ENCODE measurements at places on chromosomes 5 and 9.

DNA sequence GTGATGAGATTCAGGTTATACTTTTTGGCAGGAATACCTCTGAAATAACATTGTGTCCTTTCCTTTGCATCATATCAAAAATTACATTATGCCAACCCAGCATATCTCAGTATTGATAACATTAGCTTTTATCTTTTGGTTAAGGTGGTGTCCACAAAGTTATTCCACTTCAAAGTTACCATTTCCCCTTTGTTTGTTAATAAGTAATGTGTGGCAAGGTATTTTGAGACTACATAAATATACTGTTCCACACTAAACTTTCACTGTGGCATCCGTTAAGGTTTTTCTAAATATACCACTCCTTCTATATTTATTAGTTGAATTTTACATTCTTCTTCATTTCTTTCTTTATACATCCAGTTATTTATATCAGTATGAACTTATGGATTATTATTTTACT, 14.1 kb upstream of the ARHGEF37 start:
- DNase-seq: no peak
- no peaks in the 10 kb centered on the region for H3K36me3 ChIP-seq
- H3K27me3 ChIP-seq: no peaks in the 10 kb centered on the region
- peaks cover 14% of the 10 kb centered on the region for H3K4me1 ChIP-seq

DNA sequence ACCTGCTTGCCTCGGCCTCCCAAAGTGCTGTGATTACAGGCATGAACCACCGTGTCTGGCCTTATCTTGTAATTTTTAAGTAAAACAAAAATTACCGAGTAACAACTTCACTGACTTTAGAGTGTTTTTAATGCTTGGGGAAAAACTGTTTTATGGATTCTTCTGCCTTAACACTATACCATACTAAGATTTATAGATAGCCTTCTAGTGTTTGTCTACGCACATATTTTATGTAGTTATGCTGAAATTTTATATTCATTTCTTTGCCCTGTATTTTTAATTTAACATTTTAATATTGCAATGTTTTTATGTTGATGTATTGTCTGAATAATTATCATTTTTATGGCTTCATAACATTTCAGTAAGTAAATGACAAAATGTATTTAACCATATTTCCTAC, 96.4 kb upstream of the FTMT start:
- H3K4me3 ChIP-seq: no peak overlapping the region
- no peaks in the 10 kb centered on the region for H3K36me3 ChIP-seq
- no peaks in the 10 kb centered on the region for H3K27me3 ChIP-seq

DNA sequence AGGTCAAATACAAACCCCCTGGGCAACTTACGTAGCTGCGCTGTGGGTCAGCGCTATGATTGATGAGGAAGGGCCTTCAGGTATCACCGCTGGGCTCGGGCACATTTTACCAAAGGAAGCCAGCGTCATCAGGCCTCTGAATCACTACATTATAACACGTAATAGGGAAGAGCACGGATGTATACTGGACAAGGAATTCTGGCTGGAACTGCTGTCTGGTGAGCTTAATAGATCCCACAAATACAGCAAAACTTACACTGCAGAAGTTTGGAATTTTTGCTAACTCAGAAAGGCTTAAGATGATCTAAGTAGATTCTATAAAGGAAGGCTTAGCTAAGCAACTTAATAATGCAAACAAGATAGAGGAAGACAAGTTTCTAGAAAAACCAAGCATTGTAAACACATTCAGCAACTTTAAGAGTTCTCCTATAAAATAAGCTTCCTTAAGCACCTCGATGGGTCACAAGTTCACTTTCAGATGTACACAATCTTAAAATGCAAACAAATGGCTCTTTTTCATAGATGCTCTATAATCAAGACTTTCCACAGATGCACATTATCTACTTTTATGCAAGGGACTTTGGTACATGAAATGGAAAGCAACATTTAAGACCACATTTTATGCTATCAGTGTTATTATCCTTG, 360.1 kb upstream of the PANK3 start:
- no peak for DNase-seq
- H3K27ac ChIP-seq: no peak overlapping the region
- H3K36me3 ChIP-seq: no peaks in the 10 kb centered on the region
- H3K4me3 ChIP-seq: no peak overlapping the region

- H3K4me3 ChIP-seq: no peak overlapping the region
- no peak for DNase-seq
- no peaks in the 10 kb centered on the region for H3K4me1 ChIP-seq
- peaks cover 24% of the 10 kb centered on the region for H3K36me3 ChIP-seq
- H3K27ac ChIP-seq: no peak overlapping the region
Observed at GRCh38 chr9:116450378-116451139, 236.5 kb upstream of the TRIM32 start.

GRCh38 chr5:104955479-104955878, 1392.9 kb upstream of the NUDT12 start:
- H3K27ac ChIP-seq: no peak overlapping the region
- no peaks in the 10 kb centered on the region for H3K27me3 ChIP-seq
- no peaks in the 10 kb centered on the region for H3K36me3 ChIP-seq
- H3K4me1 ChIP-seq: no peaks in the 10 kb centered on the region
- H3K4me3 ChIP-seq: no peak overlapping the region
- DNase-seq: no peak

DNA sequence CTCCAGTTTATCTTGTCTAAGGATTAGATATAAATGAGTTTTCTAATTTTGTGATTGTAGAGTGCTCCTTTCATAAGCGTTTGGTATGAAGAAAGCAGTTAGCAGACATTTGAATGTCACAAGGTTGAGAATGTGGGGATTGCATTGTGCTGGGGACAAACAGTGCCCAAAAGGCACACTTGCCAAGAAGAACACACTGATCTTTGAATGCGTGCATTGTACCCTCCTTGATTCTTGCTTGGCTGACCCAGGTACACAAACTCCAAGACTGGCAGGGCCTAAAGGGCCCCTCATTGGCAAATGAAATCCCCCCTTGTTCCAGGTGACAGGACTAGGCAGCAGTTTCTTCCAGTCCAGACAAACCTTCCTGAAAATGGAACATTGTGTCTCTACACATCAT, 96.9 kb upstream of the LIFR start:
- H3K36me3 ChIP-seq: no peaks in the 10 kb centered on the region
- H3K4me3 ChIP-seq: no peak overlapping the region
- no peak for DNase-seq
- H3K4me1 ChIP-seq: peaks cover 3% of the 10 kb centered on the region
- peaks cover 12% of the 10 kb centered on the region for H3K27me3 ChIP-seq
- H3K27ac ChIP-seq: no peak overlapping the region

- peak overlapping the region; percentile 23 for H3K27ac ChIP-seq
- DNase-seq: peak; percentile 64
- H3K4me1 ChIP-seq: peaks cover 42% of the 10 kb centered on the region
- peak overlapping the region; percentile 80 for H3K4me3 ChIP-seq
- H3K36me3 ChIP-seq: no peaks in the 10 kb centered on the region
Observed at GRCh38 chr9:33748633-33749304, 46.6 kb upstream of the PRSS3 start.

GRCh38 chr5:105506692-105507277, 1944.2 kb upstream of the NUDT12 start:
- no peak overlapping the region for H3K27ac ChIP-seq
- H3K27me3 ChIP-seq: no peaks in the 10 kb centered on the region
- no peak for DNase-seq
- no peaks in the 10 kb centered on the region for H3K4me1 ChIP-seq
- H3K36me3 ChIP-seq: peaks cover 6% of the 10 kb centered on the region

GRCh38 chr9:22158927-22159346, 149.8 kb upstream of the CDKN2B start:
- H3K27me3 ChIP-seq: peaks cover 3% of the 10 kb centered on the region
- no peak overlapping the region for H3K4me3 ChIP-seq
- H3K27ac ChIP-seq: no peak overlapping the region
- H3K4me1 ChIP-seq: no peaks in the 10 kb centered on the region

DNA sequence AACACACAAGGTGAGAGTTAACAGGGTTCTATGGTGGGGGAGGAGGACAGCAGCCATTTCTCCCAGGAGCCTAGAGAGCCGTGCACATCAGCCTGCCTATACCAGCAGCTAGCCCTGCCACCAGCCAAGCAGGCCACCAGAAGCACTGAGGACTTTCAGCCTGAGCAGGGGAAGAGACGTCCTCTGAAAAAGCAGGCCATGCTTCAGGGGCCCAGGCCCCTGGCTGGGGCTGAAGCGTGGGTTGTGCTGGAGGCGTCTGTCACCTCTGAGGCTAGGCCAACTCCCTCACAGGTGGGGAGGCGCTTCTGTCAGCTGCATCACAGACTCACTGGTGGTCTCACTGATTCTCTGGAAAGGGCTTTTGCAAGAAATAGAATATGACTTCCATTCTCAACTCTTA, 16.3 kb downstream of the FSTL4 start:
- H3K36me3 ChIP-seq: no peaks in the 10 kb centered on the region
- H3K27me3 ChIP-seq: peaks cover 4% of the 10 kb centered on the region
- no peaks in the 10 kb centered on the region for H3K4me1 ChIP-seq
- no peak overlapping the region for H3K27ac ChIP-seq
- no peak overlapping the region for H3K4me3 ChIP-seq

DNA sequence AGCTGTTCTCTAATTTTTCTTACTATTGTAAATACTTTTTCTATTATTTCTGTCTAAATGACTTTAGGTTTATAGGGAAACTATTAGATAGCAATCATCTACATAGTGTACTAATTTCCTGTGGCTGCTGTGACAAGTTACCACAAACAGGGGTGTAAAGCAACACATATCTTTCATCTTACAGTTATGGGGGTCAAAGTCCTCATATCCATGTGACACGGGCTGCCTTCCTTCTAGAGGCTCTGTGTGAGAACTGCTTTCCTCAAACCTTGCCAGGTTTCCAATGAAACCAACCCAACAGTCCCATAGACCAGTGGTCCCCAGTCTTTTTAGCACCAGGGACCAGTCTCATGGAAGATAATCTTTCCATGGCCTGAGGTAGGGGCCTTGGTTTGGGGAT, 189.1 kb downstream of the ROR2 start:
- no peak overlapping the region for H3K4me3 ChIP-seq
- no peak for DNase-seq
- peaks cover 10% of the 10 kb centered on the region for H3K36me3 ChIP-seq
- H3K27me3 ChIP-seq: peaks cover 4% of the 10 kb centered on the region

DNA sequence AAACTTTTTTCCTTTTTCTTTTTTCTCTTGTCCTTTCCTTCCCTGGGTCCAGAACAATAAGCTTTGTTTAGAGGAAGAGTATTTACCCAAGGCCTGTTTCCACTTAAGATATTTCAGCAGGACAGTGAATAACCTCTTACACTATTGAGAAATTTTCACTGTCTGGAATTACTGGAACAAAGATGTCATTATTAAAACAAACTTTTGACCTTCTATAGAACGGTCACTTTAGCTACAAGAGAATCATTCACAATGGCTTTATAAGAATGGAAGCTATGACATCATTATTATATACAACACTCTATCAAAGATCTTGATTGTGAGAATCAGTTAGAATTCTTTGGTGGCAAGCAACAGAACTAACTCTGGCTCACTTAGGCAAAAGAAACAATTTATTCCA, 22.0 kb upstream of the ARHGAP26 start:
- H3K27me3 ChIP-seq: peaks cover 12% of the 10 kb centered on the region
- H3K36me3 ChIP-seq: no peaks in the 10 kb centered on the region
- H3K4me3 ChIP-seq: no peak overlapping the region
- H3K27ac ChIP-seq: no peak overlapping the region

GRCh38 chr5:180455872-180456271, 38.3 kb upstream of the CNOT6 start:
- no peaks in the 10 kb centered on the region for H3K36me3 ChIP-seq
- H3K4me1 ChIP-seq: peaks cover 2% of the 10 kb centered on the region
- no peak for DNase-seq
- no peak overlapping the region for H3K27ac ChIP-seq
- no peak overlapping the region for H3K4me3 ChIP-seq
- peaks cover 21% of the 10 kb centered on the region for H3K27me3 ChIP-seq

DNA sequence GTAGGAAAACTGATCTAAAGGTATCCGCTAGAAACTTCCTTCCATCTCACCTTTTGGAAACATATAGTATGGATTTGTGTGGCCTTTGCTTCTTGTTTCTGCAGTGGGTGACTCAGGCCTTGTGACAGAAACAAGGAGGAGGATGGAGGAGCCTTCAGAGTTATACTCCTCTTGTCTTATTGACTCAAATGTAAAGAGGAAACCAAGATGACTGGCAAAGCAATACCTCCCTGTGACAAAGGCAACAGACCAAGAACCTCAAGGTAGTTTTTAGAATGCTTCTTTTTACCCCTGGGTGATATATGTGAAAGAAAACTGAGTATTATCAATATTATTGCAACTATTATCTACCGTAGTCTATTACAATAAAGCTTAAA, 123.3 kb upstream of the SLIT3 start:
- H3K27me3 ChIP-seq: no peaks in the 10 kb centered on the region
- DNase-seq: no peak
- H3K4me1 ChIP-seq: no peaks in the 10 kb centered on the region
- no peaks in the 10 kb centered on the region for H3K36me3 ChIP-seq
- H3K4me3 ChIP-seq: no peak overlapping the region

- H3K4me3 ChIP-seq: no peak overlapping the region
- DNase-seq: no peak
- H3K27me3 ChIP-seq: no peaks in the 10 kb centered on the region
- peaks cover 25% of the 10 kb centered on the region for H3K36me3 ChIP-seq
- no peaks in the 10 kb centered on the region for H3K4me1 ChIP-seq
- H3K27ac ChIP-seq: no peak overlapping the region
Observed at GRCh38 chr9:123081824-123082223, 48.4 kb downstream of the GPR21 start.

- DNase-seq: no peak
- H3K4me1 ChIP-seq: peaks cover 63% of the 10 kb centered on the region
- peaks cover 3% of the 10 kb centered on the region for H3K36me3 ChIP-seq
- H3K27me3 ChIP-seq: peaks cover 6% of the 10 kb centered on the region
Observed at GRCh38 chr5:80967500-80968181, 7.5 kb downstream of the RASGRF2 start.

DNA sequence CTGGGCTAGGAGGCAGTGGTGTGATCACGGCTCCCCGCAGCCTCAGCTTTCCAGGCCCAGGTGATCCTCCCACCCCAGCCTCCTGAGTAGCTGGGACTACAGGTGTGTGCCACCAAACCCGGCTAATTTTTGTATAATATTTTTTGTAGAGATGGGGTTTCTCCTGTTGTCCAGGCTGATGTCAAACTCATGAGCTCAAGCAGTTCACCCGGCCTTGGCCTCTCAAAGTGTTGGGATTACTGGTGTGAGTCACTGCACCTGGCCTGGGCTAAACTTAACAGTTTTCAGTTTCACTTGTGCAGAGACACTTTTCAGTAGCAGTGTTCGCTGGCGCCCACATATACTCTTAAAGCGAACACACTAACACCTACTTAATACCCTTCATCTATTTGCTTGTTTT, 205.6 kb upstream of the ZNF608 start:
- H3K27ac ChIP-seq: no peak overlapping the region
- no peak overlapping the region for H3K4me3 ChIP-seq
- H3K36me3 ChIP-seq: no peaks in the 10 kb centered on the region
- DNase-seq: no peak
- H3K27me3 ChIP-seq: no peaks in the 10 kb centered on the region

GRCh38 chr9:127417131-127418036, 6.8 kb upstream of the ZNF79 start:
- no peaks in the 10 kb centered on the region for H3K36me3 ChIP-seq
- peaks cover 4% of the 10 kb centered on the region for H3K4me1 ChIP-seq
- H3K27me3 ChIP-seq: peaks cover 19% of the 10 kb centered on the region
- H3K4me3 ChIP-seq: no peak overlapping the region
- H3K27ac ChIP-seq: no peak overlapping the region
- no peak for DNase-seq

- no peak for DNase-seq
- H3K4me3 ChIP-seq: no peak overlapping the region
- H3K4me1 ChIP-seq: no peaks in the 10 kb centered on the region
- H3K36me3 ChIP-seq: no peaks in the 10 kb centered on the region
- no peak overlapping the region for H3K27ac ChIP-seq
Observed at GRCh38 chr9:37621273-37622121, 29.1 kb upstream of the TOMM5 start.

Measured in naive thymus-derived CD8-positive, alpha-beta T cell (primary cell).